ENCODE measurements at places on chromosomes 1 and 21.

DNA sequence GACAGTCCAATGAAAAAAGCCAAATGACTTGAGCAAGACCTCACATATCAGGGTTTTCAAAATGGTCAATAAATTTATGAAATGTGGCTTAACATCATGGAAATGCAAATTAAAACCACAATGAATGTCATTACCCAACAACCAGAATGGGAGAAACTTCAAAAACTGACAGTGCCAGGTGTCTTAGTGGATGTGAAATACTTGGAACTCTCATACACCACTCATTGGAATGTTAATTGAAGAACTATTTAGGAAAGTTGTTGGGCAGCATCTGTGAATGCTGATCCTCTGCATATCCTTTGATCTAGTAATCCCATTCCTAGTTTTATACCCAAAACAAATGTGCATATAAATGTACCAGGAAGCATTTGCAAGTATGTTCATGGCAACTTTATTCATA, 19.2 kb upstream of the BACH1 start:
- no peak for DNase-seq

- no peak for DNase-seq
Measured at GRCh38 chr1:241808265-241808664, 39.7 kb upstream of the EXO1 start.

- DNase-seq: no peak
Measured at GRCh38 chr1:223849352-223850254, 3.9 kb upstream of the TP53BP2 start.

GRCh38 chr1:221736714-221737113, 5.2 kb downstream of the DUSP10 start:
- DNase-seq: no peak

DNA sequence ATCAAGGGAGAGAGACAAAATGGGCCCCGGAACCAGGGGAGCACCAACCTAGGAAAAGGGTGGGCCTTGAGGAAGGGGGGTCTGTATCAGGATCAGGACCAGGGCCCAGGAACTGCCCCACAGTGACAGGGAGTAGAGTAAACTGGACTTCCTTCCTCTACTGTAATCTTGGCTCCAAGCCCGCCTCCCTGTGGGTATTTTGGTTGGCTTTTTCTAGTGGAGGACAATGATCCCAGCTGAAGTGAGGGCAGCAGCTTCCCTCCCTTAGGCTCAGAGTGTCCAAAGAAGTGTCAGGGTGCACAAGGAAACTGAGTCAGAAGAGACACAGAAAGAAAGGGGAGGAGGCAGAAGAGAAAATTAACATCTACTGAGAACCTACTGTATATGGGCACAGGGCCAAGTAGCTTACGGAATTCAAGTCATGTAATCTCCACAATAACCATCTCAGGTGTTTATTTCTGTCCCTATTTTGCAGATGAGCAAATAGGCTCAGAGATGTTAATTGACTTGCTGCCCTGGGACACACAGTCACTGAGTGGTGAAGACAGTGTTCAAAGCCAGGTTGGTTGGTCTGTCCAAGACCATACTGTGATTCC, 4.8 kb downstream of the UBQLN4 start:
- no peak for DNase-seq

DNA sequence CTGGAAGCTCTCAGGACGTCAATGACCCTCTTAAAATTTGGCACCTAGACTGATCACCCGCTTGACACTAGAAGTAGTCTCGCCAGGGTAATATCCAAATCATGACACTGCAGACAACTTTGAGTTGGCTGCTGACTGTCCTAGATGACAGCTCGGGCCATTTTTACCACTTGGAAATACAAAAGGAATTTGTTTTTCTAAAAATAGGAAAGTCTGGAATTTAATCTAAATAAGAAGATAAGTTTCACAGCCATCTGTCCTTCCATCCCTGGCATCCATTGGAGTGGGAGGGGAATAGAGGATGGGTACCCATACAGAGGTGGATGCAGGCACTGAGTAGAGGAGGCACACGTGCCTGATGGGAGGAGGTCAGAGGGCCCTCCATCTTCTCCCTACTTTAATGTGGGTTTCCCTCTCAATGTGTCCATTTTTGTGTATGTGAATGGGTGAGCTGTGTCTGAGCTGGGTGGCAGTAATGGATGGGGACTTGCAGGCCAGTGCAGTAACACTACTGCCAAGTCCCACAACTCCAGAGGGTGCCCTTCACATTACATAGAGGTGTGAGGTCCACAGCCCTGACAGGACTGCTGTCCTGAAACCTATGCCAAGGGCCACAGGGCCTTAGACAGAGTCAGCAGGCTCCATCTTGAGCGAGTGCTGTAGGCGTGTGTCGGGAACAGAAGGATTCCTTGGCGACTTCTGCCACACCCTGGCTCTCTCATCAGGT, 104.8 kb upstream of the IPO9 start:
- no peak for DNase-seq

DNA sequence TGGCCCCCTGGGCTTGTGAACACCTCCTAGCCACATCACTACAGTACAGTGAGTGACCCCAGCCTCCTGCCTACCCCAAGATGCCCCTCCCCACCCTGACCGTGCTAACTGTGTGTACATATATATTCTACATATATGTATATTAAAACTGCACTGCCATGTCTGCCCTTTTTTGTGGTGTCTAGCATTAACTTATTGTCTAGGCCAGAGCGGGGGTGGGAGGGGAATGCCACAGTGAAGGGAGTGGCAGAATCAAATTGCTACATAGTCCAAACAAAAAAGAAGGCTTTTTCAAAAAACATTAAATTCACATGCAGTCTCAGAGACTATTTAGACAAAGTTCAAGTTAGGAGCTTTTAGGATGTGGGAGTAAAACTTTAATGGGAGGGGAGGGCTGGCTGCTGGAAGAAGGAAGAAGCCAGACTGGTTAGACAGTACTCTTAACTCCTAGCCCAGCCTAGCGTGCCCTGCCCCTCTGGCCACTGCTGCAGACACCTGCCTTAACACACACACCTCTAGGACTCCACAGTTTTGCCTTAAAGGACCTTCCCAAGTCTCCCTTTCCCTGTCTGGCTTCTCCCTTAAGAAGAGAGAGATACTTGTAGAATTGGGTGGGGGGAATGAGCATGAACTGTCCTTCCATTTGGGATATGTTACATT, 9.4 kb downstream of the PEA15 start:
- DNase-seq: no peak

DNA sequence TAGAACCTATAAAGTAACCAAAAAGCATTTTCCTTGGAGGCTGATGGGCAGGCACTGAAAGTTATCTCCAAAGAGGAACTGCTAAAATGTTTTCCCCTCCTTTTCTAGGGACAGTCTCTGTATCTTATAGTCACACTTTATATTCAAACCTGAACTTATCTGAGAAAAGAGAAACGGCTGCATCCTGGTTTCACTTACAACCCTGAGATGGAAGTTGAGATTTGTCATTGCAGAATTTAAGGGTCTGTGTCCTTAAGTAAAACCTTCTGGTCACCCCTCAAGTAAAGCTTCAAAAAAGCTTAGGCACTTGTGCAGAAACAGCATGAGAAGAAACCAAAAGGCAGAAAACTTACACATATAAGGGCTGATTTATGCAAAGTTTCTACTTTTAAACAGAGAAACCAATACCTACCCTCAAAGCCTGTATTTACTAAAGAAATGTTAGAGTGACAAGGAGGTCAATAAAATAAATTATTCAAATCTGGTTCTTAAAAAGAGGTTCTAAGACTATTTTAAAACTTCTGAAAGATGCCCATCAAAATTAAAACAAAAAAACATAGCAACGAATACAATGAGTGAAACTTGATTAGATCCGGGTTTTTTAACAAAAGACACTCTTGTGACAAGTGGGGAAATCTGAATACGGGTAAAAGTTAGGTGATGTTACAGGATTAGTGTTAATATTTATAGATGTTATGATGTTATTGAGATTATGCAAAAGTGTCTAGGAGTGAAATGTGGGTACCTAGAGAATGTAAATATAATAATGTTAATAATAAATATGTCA, 9.9 kb downstream of the CD58 start:
- no peak for DNase-seq

DNA sequence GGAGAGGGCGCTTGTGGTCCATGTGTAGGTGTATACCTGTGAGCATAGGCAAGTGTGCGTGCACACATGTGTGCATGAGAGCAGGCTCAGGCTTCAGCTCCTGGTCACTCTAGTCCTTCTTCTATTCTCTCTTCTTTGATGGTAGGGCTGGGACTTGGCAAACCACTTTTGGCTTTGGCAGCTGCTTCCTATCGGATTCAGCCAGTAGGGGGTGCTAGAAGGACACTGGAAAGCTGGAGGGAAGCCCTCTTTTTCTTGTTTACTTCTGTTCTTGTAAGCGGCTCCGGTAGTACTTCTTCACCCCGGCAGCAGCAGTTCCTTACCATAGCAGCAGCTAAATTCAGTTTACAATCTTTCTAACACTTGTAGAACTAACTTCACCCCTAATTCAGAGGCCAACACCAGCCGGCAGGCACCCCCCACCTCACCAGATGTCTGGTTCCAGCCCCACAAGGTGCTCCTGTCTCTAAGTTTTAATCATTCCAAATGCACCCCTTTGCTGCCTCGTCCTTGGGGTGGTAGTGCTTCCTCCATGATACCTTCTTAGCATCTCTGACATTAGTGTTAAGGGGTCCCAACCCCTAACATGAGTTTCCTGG, 25.1 kb downstream of the NENF start:
- peak; percentile 28 for DNase-seq

DNA sequence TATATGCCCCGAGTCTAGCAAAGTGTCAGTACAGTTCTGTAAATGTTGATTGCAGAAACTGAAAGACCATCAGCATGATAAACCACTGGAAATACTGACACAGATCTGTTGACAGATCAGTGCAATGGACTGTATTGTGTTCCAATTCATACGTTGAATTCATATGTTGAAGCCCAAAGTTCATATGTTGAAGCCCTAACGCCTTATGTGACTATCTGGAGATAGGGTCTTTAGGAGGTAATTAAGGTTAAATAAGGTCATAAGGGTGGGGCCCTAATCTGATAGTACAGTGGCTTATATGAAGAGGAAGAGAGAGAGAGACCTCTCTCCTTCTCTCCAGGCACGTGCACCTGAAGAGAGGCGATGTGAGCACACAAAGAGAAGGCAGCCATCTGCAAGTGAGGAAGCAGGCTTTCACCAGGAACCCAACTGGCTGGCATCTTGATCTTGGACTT, 144.7 kb downstream of the MRPL39 start:
- no peak for DNase-seq

GRCh38 chr1:12407050-12407961, 177.5 kb downstream of the VPS13D start:
- DNase-seq: no peak

- no peak for DNase-seq
Measured at GRCh38 chr1:185152187-185152767, 4.5 kb downstream of the TRMT1L start.
